ENCODE measurements at places on chromosomes 2 and 18. TPM values are rescaled to one million over a fixed set of nuclear protein-coding genes. Genes with fewer than 3 reads are reported as not detected.

The FARP2 gene
- 28.6 TPM for total RNA-seq

DNA sequence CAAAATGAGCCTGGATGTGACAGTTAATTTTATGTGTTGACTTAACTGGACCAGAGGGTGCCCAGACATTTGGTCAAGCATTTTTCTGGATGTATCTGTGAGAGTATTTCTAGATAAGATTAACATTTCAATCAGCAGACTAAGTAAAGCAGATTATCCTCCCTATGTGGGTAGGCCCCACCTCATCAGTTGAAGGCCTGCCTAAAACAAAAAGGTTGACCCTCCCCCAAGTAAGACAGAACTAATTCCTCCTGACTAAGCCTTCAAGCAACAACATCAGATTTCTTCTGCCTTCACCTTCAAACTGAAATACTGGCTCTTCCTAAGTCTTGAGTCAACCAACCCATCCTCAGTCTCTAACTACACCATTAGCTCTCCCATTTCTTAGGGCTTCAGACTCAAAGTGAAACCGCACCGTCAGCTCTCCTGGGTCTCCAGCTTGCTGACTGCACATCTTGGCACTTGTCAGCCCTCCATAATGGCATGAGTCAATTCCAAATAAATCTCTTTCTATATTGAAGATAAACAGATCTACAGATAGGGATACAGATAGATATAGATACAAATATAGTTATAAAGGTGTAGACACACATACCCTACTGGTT lies 47.9 kb downstream of the MEMO1 start:
- no peak overlapping the region for H3K4me3 ChIP-seq
- no peaks in the 10 kb centered on the region for H3K4me1 ChIP-seq
- H3K27ac ChIP-seq: no peak overlapping the region
- no peak for DNase-seq

- no peak for DNase-seq
- H3K36me3 ChIP-seq: no peaks in the 10 kb centered on the region
- no peaks in the 10 kb centered on the region for H3K4me1 ChIP-seq
- H3K4me3 ChIP-seq: no peak overlapping the region
Observed at GRCh38 chr2:239952665-239953417, 72.3 kb downstream of the NDUFA10 start.

DNA sequence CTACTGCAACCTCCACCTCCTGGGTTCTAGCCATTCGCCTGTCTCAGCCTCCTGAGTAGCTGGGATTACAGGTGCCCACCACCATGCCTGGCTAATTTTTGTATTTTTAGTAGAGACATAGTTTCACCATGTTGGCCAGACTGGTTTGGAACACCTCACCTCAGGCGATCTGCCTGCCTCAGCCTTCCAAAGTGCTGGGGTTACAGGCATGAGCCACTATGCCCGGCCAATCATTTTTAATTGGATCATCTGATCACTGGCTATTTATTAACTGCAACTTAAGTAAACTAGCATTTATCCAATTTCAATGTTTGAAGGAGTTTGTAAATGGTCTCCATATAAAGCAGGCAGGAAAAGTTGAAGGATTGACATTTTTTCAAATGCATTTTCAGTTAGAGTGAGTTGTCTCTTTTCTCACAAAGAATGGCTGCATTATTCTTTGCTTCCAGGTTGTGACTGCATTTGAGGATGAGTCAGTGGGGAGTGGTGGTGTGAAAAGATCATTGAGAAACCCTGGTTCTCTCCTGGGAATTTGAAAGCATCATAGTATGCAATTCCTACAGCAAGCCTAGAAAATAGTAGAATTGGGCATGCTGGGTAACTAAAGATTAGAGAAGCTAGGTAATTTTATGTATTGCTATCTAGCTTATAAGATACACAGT lies 431.1 kb upstream of the ZEB2 start:
- no peak overlapping the region for H3K27ac ChIP-seq
- no peak for DNase-seq
- H3K36me3 ChIP-seq: no peaks in the 10 kb centered on the region
- H3K4me3 ChIP-seq: no peak overlapping the region
